ENCODE measurements at places on chromosomes 12 and 14.

DNA sequence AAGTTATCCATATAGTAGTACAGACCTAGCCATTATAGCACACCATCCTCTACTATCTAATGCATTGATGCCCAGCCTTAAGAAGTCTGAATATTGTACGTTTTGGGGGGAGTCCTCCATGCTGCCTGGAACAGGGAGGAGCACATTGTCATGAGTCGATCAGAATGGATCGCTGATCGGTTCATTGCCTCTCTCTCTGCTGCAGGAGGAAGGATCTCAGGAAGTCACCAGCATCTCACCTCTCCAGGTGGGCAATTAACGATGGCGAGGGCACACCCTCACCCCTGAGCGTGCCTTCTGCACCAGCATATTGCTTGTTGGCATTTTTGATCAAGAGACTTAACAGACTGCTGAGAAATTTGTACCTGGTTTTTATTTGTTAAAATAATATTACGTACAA lies 11.5 kb downstream of the CCND2 start:
- no peak for DNase-seq

- DNase-seq = no peak
Observed at GRCh38 chr12:15931590-15932053, 20.5 kb downstream of the DERA start.

GRCh38 chr14:88188745-88189416 lies 134.2 kb downstream of the KCNK10 start:
- DNase-seq = no peak

DNA sequence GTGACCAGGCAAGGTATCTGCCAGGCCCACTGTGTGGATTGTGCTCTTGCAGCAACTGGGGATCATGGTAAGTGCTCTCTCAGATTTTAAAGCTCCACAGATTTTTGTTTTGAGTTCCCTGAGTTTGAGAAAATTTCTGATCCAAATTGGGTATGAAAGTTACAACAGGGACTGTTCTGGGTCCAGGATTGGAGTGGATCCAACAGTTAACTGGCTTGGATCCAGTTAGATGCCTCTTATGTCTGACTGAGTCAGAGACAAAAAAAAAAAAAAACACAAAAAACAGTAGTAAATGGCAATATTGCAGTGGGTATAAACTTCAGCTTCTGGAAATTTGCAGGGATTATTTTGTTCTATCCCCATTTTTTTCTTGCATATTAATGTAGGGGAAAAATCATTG lies 598.8 kb downstream of the C12orf50 start:
- DNase-seq = no peak

DNA sequence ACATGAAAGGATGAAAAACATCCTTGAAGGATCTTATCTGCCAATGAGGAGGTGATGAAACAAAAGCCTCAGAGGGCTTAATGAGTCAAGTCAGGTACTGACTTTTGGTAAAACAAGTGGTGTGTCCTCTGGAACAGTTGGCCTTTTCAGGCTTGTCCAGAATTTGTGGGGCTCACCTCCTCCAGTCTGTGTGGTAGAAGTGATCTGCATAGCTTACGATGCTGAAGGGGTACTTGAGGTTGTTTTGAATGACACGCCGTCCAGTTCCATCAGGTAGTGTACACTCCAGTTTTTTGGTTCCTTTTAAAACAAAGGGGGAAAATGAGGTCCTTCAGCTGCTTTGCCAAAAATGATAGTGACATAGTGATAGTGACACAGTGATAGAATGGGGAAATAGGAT lies 17.0 kb downstream of the RTRAF start:
- DNase-seq = no peak
